ENCODE measurements at places on chromosomes 13 and 19. TPM values are rescaled to one million over a fixed set of nuclear protein-coding genes. Genes with fewer than 3 reads are reported as not detected.

DNA sequence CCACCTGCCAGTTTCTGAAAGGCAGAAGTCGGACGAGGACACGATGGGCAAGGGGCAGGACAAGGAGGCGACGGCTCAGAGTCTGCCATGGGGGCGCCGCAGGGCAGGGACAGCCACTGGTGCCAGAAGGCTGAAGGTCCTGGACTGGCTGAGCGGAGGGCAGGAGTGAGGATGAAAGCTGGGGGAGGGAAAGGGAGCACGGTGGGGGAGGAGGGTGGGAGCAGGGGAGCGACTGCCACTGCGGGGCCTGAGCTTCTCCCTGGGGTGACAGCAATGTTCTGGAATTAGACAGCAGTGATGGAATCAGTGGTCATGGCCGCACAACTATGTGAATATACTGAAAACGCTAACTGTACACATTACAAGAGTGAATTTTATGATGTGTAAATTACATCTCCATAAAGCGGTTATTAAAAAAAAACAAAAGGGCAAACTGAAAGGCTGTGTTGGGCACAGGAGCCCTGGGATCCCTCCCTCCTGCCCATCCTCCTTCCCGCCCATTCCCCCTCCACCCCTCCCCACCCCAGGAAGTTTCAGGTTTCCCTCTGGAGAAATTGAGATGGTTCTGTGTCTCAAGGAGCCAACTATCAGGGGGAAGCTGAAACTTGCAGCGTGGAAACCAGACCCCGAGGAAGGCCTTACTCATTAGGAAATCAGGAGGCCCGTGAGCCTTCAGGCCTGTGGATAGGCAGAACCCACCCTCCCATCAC, 15.9 kb downstream of the MLLT1 start:
- peaks cover 19% of the 10 kb centered on the region for H3K36me3 ChIP-seq
- H3K27me3 ChIP-seq: no peaks in the 10 kb centered on the region
- peak overlapping the region; percentile 83 for H3K27ac ChIP-seq
- no peak for DNase-seq
- H3K4me1 ChIP-seq: peaks cover 15% of the 10 kb centered on the region

- H3K36me3 ChIP-seq: no peaks in the 10 kb centered on the region
- H3K27ac ChIP-seq: peak overlapping the region; percentile 89
- H3K4me3 ChIP-seq: no peak overlapping the region
- DNase-seq: no peak
Observed at GRCh38 chr13:22451327-22451741, 729.4 kb upstream of the SGCG start.

GRCh38 chr13:21638319-21639282, 32.3 kb upstream of the FGF9 start:
- DNase-seq: no peak
- peaks cover 3% of the 10 kb centered on the region for H3K4me1 ChIP-seq
- H3K27ac ChIP-seq: no peak overlapping the region
- no peak overlapping the region for H3K4me3 ChIP-seq
- H3K36me3 ChIP-seq: no peaks in the 10 kb centered on the region
- peaks cover 3% of the 10 kb centered on the region for H3K27me3 ChIP-seq

GRCh38 chr13:71828564-71828963, 38.4 kb downstream of the DACH1 start:
- no peak for DNase-seq
- H3K36me3 ChIP-seq: peaks cover 4% of the 10 kb centered on the region
- peaks cover 38% of the 10 kb centered on the region for H3K4me1 ChIP-seq
- no peak overlapping the region for H3K27ac ChIP-seq
- H3K4me3 ChIP-seq: peak overlapping the region; percentile 9
- H3K27me3 ChIP-seq: no peaks in the 10 kb centered on the region

Gene TNFRSF19
- 28.1 TPM for total RNA-seq

- no peak overlapping the region for H3K27ac ChIP-seq
- DNase-seq: no peak
- H3K27me3 ChIP-seq: no peaks in the 10 kb centered on the region
- no peaks in the 10 kb centered on the region for H3K36me3 ChIP-seq
- H3K4me1 ChIP-seq: no peaks in the 10 kb centered on the region
Observed at GRCh38 chr19:14315433-14315832, 65.8 kb upstream of the ADGRE5 start.

Gene RELB
- total RNA-seq: 6.2 TPM

- H3K4me3 ChIP-seq: no peak overlapping the region
- H3K27ac ChIP-seq: no peak overlapping the region
- H3K27me3 ChIP-seq: peaks cover 21% of the 10 kb centered on the region
- no peak for DNase-seq
- no peaks in the 10 kb centered on the region for H3K36me3 ChIP-seq
- H3K4me1 ChIP-seq: no peaks in the 10 kb centered on the region
Observed at GRCh38 chr13:52975969-52976368, 52.6 kb upstream of the OLFM4 start.

Gene ZNF850
- total RNA-seq: 16.7 TPM

DNA sequence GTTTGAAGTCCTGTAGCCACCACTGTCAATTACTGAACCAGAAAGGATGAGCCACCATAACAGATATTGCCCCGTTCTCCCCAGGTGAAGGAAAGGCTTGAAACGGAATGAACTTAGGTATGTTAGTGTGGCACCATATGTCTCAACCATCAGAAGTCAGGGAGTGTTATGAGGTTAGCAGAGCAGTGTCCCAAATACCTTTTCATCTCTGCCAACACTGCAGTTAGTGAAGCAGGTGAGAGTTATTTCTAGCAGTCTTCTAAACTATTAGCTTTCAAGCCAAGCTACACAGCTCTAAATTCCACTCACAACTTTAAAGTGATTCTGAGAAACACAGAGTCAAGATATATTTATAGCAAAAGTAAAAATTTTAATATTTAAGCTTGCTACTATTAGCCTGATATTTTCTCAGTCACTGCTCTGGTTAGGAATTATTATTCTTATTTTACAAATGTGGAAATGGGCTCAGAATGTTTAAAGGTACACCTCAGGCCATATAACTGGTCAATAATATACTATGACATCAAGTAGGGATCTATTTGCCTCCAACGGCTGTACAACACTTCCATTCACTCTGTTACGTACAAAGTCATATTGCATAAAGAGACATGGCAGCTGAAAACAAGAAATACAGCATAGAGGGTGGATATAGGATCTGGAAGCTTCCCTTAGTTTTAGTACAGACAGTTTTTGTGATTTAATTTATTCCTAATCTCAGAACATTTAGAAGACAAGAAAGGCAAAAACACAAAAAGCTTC, 1527.1 kb upstream of the PRR20A start:
- DNase-seq: no peak
- no peaks in the 10 kb centered on the region for H3K36me3 ChIP-seq
- H3K27me3 ChIP-seq: no peaks in the 10 kb centered on the region
- H3K27ac ChIP-seq: no peak overlapping the region
- H3K4me3 ChIP-seq: no peak overlapping the region
- H3K4me1 ChIP-seq: no peaks in the 10 kb centered on the region

GRCh38 chr19:27392027-27392632, 1820.8 kb downstream of the UQCRFS1 start:
- peaks cover 17% of the 10 kb centered on the region for H3K36me3 ChIP-seq
- H3K27ac ChIP-seq: no peak overlapping the region
- no peaks in the 10 kb centered on the region for H3K27me3 ChIP-seq
- no peak overlapping the region for H3K4me3 ChIP-seq

DNA sequence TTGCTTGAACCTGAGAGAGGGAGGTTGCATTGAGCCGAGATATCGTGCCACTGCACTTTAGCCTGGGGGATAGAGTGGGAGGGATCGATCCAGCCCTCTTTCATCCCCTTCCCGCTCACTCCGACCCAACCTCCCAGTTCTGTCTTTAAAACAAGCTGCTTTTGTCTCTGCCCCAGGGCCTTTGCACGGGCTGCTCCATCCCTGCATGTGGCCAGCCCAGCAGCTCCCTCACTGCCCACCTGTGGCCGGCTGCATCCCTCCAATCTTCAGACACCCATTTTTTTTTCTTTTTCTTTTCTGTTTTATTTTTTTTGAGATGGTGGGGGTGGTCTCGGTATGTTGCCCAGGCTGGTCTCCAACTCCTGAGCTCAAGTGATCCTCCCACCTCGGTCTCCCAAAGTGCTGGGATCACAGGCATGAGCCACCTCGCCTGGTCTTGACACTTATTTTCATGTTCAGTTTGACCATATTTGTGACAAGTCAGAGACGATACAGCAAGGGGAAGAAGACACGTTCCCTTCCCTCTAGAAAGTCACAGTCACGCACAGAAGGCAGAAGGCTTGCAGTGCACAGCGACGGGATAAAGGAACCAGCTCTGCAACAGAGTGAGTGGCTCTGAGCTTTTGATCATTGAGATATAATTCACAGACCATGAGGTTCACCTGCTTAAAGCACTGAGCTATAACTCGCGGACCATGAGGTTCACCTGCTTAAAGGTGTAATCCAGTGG, 31.8 kb downstream of the EFNA2 start:
- no peaks in the 10 kb centered on the region for H3K36me3 ChIP-seq
- H3K4me3 ChIP-seq: no peak overlapping the region
- H3K27me3 ChIP-seq: peaks cover 21% of the 10 kb centered on the region
- H3K27ac ChIP-seq: no peak overlapping the region
- no peak for DNase-seq

Gene SLC8A2
- total RNA-seq: 1.4 TPM

- no peak overlapping the region for H3K4me3 ChIP-seq
- H3K27me3 ChIP-seq: peaks cover 14% of the 10 kb centered on the region
- peaks cover 7% of the 10 kb centered on the region for H3K36me3 ChIP-seq
- DNase-seq: no peak
- H3K27ac ChIP-seq: peak overlapping the region; percentile 55
Observed at GRCh38 chr13:90838317-90838960, 509.0 kb upstream of the MIR17HG start.

DNA sequence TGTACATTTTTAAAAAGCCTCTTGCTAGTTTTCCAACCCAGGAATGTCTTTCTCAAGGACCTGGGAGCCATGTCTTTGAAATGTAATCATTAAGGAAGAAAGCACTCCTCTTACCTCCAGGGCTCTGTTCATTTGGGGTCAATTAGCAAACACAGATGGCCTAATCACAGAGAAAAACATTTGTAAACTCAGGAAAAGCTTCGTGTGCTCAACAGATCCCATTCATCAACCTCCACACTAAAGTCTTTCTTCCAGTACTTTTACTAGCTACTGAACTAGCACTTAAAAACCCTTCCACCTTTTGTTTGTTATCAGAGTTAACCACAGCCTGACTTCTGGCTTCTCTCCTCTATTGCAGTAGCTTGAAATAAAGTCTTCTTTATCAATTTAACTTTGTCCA, 441.4 kb downstream of the PCDH20 start:
- no peak overlapping the region for H3K4me3 ChIP-seq
- no peaks in the 10 kb centered on the region for H3K27me3 ChIP-seq
- H3K36me3 ChIP-seq: peaks cover 2% of the 10 kb centered on the region
- DNase-seq: no peak

DNA sequence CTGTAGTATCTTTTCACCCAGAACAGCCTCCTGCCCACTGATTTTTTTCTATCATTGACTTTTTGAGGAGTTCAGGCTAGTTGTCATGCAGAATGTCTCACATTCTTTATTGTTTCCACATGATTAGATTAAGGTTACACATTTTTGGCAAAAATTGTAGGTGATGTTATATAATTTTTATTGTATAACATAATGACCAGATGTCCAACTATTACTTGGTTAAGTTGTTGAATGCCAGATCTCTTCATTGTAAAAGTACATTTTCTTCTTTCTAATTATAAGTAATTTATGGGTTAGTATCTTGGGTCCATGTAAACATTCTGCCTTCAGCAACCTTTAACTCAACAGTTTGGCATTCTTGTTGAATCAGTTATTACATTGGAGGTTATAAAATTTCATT, 138.4 kb downstream of the POSTN start:
- H3K27ac ChIP-seq: no peak overlapping the region
- no peaks in the 10 kb centered on the region for H3K36me3 ChIP-seq
- no peak overlapping the region for H3K4me3 ChIP-seq
- DNase-seq: no peak
- H3K4me1 ChIP-seq: no peaks in the 10 kb centered on the region

DNA sequence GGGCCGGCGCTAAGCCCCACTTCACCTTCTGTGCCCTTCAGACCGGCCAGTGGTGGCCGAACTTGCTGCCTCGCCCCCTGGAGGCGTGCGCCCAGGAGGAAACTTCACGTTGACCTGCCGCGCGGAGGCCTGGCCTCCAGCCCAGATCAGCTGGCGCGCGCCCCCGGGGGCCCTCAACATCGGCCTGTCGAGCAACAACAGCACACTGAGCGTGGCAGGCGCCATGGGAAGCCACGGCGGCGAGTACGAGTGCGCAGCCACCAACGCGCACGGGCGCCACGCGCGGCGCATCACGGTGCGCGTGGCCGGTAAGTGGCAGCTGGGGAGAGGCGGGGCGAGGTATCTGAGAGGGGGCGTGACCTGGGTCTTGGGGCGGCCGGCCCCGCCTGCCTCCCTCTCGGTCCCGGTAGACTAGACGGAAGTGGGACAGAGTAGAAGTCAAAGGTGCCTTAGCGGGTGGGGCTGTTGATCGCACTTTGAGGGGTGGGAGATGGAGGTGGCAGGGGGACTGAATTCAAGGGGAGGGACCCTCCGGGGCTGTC, 5.6 kb downstream of the ICAM5 start:
- peaks cover 6% of the 10 kb centered on the region for H3K4me1 ChIP-seq
- no peak overlapping the region for H3K27ac ChIP-seq
- no peak for DNase-seq
- no peak overlapping the region for H3K4me3 ChIP-seq

- DNase-seq: no peak
- H3K27me3 ChIP-seq: no peaks in the 10 kb centered on the region
- no peaks in the 10 kb centered on the region for H3K4me1 ChIP-seq
- no peak overlapping the region for H3K4me3 ChIP-seq
- no peak overlapping the region for H3K27ac ChIP-seq
Observed at GRCh38 chr13:57326532-57326931, 159.5 kb downstream of the PRR20E start.

Gene ZNF726
- total RNA-seq: 5.7 TPM

DNA sequence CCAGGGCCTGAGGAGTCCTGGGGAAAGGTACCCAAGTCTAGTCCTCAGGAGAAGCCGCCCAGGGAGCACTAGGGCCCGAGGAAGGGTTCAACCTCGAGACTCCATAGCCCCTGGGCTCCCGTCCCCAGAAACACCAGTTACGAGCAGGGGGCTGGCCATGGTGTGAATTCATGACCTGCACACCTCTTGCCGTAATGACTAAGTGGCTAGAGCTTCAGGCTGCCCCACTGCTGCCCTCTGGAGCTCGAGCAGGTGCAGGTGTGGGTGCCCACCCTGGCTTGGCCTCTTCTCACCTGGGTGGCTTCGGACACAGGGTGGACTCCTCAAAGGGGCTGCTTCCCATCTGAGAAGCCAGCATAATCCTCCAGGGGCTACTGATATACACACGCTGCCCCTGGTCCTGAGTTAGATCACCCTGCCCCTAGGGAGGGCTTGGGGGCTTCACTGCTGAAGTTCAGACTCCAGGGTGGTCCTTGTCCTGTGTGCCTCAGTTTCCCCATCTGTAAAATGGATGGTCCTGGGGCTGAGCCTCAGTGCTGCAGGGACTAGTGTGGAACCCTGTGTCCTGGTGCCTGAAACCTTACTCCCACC, 13.6 kb downstream of the SPC24 start:
- H3K27me3 ChIP-seq: no peaks in the 10 kb centered on the region
- peaks cover 11% of the 10 kb centered on the region for H3K4me1 ChIP-seq
- H3K4me3 ChIP-seq: no peak overlapping the region
- H3K27ac ChIP-seq: no peak overlapping the region

Gene PLIN4
- 0.93 TPM for total RNA-seq

- peaks cover 7% of the 10 kb centered on the region for H3K27me3 ChIP-seq
- H3K4me3 ChIP-seq: no peak overlapping the region
- peaks cover 6% of the 10 kb centered on the region for H3K4me1 ChIP-seq
- H3K27ac ChIP-seq: no peak overlapping the region
Observed at GRCh38 chr13:110006304-110006703, 219.9 kb upstream of the IRS2 start.
